HTR-8/SVneo (cell line): ENCODE measurements at places on chromosomes 12 and 14.

DNA sequence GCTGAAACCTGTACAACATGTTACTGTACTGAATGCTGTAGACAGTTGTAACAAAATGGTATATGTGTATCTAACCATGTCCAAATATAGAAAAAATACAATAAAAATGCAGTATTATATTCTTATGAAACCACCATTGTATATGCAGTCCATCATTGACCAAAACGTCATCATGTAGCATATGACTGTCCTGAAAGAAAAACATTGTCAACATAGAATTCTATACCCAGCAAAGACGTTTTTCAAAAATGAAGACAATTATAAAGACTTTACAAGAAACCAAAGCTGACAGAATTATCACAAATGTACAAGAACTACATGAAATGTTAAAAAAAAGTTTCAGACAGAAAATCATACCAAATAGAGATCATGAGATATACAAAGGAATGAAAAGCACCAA is 8.1 kb upstream of the GPATCH2L start:
- DNase-seq, result no peak

DNA sequence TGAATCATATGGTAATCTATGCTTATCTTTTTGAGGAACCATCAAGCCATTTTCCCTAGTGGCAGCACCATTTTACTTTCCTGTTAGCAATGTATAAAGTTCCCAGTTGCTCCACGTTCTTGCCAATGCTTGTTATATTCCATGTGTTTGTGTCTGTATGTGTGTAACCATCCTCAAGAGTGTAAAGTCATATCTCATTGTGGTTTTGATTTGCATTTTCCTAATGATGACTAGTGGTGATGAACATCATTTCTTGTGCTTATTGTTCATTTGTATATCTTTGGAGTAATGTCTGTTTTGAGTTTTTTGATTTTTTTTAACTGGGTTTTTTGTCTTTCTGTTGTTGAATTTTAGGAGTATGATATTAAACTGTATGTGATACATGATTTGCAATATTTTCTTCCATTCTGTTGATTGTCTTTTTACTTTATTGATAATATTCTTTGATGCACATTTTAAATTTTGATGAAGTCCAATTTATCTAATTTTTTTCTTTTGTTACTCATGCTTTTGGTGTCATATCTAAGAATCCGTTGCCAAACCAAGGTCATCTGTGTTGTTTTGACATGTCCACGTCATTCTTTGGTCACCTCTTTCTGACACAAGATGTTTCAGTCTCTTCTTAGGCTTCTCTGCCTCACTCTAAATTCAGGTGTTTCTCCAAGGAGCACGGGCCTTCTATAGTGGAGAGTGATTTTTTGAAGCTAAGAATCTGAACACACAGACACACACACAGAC is 36.1 kb downstream of the PPHLN1 start:
- no peak for DNase-seq

- DNase-seq, result no peak
Observed at GRCh38 chr14:62897771-62898170, 147.5 kb downstream of the KCNH5 start.

DNA sequence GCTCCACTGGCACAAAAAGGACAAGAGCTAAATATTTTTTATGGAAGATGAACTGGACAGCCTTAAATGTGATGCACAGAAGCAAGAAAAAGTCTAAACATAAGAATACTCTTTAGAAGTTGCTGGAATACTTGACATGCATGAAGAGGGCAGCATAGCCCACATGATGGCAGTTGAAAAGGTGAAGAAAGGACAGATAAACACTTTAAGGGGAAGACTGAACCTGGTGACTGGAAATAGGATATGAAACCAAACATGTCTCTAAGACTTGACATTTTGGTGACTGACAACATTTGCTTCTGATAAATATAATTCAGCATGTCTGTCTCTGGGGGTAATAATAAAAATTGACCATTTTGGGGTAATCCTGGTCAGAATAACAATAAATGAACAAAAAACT is 273.1 kb downstream of the CCDC91 start:
- DNase-seq, result no peak

GRCh38 chr14:87285506-87285905 is 707.5 kb downstream of the GALC start:
- no peak for DNase-seq

- DNase-seq, result no peak
Observed at GRCh38 chr12:121925358-121925695, 6.9 kb downstream of the CFAP251 start.

- no peak for DNase-seq
Observed at GRCh38 chr14:54673193-54674045, 106.5 kb downstream of the SAMD4A start.

- DNase-seq, result no peak
Observed at GRCh38 chr12:105998561-105998960, 140.2 kb downstream of the NUAK1 start.

DNA sequence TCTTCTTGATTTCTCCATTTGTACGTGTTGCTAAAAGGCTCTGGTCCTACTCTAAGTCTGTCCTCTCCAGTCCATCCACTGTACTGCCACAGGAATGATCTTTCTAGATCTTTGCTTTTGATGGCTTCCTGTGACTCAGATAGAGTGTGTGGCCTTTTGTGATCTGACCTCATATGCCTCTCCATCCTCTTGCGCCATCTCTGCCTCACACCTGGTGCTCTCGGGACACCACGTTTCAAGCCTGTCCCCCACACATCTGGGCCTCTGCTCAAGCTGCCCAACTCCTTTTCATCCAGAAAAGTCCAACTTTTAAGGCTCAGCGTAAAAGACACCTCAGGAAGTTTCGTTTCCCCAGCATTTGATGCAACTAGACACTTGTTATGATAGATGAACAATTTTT is 39.0 kb downstream of the DCAF4 start:
- DNase-seq, result no peak

DNA sequence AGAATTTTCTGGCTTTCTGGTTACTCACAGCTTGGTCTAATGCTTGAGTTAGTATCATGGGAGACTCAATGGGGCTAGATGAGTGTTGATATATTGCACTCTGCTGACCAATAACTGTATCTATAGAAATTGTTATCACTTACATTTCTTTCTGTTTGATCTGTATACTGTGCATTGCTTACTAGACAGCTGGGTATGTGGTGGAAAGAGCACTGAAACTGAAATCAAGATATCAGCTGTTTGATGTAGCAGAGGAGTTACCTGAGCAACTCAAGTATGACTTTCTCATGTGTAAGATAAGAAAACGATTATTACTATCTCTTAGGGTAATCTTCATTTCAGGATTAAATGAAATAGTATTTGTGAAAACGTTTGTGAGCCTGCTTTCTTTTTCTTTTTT is 183.0 kb downstream of the SLC15A5 start:
- no peak for DNase-seq

- DNase-seq, result no peak
Observed at GRCh38 chr12:123995023-123995748, 22.2 kb downstream of the ZNF664 start.

DNA sequence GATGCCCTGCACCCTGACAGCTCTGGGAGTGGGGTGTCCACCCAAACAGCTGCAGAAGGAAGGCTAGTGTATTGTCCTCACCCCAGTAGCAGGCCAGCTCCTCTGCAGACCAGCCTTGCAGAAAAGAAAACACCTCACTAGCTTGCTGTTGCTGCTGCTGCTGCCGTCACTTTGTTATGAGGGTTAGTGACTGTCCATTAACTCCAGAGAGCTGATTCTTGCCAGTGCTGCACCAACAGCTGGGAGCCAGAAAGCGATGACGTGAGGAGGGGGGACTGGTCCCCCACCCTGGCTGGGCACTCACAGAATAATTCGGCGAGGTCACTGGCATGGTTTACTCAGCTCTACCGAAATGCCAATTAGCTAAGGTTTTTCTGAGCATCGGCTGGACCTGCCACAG is 2.8 kb downstream of the SYNDIG1L start:
- DNase-seq, result no peak

- peak; percentile 84 for DNase-seq
Observed at GRCh38 chr12:106223485-106224354, 24.1 kb downstream of the CKAP4 start.

- no peak for DNase-seq
Observed at GRCh38 chr14:33057585-33057984, 118.9 kb downstream of the NPAS3 start.

DNA sequence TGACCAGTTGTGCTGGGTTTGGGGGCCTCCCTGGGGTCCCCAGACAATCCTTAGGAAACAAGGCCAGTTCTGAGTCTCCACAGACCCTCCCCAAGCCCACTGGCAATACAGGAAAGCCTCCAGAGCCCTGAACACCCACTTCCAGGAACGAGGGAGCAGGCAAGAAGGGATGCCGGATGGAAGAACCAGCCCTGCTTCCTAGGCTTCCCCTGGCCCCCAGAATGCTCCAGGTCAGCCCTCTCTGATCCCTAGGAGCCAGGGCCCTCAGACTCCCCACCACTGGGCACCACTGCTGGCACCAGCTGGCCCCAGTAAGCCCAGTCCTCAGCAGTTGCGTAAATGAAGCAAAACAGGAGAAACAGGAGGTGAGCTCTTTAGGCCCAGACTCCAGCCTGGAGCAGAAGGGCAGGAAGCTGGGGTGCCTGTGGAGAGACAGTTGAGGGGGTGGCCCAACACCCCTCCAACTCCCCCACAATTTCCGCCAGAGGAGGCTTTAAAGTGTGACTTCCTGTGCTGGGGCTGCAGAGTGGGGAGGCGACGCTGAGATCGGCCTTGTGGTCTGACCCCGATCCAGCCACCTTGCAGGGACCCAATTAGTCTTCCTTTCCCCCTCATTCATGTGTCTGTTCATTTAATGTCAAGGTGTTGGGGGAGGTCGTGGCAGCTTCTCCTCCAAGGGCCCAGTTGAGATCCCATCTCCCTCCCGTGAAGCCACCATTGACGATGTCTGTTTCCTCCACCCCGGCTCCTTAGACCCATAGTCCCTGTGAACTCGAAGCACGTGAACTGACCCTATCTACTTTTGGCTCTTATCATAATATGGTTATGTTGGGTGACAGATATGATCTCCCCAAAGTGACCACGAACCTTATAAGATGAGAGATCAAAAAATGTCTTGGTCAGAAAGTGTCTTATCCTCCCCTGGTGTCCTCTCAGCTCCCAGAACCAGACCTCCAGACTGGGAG is 4.7 kb downstream of the TNFRSF1A start:
- DNase-seq, result no peak

GRCh38 chr12:74105434-74105833 is 432.2 kb upstream of the ATXN7L3B start:
- DNase-seq, result no peak

- DNase-seq, result no peak
Observed at GRCh38 chr12:114998118-114998749, 314.3 kb upstream of the TBX3 start.

GRCh38 chr14:54639611-54640010 is 72.7 kb downstream of the SAMD4A start:
- no peak for DNase-seq

DNA sequence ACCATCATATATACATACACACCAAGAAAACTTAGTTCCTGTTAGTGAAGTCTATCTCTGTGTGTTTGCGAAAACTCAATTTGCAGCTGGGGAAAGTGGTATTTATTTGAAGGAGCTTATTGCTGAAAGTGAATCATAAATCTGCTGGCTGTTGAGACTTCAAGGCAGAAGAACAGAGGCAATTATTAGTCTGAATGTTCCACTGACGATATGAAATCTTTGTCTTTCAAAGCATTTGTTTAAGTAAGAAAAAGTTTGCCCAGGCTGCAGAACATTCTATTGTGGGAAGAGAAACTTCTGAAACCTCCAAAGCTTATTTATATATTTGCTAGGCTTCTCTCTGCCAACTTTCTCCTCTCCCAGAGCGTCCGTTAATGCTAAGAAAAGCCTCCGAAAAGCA is 255.7 kb upstream of the TMPO start:
- DNase-seq, result no peak
